HuH-7 (cell line): ENCODE measurements at places on chromosomes 13 and 19.
A peak's percentile ranks its signal among the peaks of the same experiment; 100 is the strongest.

GRCh38 chr19:55178781-55179599 lies 1.1 kb downstream of the SYT5 start:
- DNase-seq = peak; percentile 74

GRCh38 chr13:113846636-113847318 lies 17.1 kb downstream of the GAS6 start:
- DNase-seq = no peak

DNA sequence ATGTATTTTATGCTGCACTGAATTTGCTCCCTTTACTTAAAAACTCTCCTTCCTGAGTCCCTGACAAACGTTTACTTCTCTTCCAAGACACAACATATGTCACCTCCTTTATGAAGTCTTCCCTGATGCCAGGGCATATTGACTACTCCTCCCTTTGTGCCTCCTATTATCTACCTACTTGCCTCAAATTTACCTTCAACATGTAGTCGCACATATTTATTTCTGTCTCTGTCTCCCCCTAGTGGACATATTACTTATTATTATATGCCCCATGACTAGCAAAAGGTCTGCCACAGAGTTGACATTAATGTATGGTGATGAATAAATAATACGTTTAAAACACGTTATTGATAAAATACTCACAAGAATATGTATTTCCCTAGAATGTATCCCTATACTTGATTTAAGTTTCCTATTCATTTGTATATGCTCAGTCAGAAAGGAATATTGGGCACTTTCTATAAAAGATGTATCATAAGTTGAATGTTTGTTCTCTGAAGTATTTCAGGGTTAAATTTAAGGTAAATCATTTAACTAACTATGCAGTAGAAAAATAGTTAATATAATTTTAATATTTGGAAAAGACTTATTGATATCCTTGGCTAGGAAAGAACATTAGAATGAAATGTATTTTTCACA lies 250.3 kb upstream of the ATXN8OS start:
- DNase-seq = no peak

- peak; percentile 67 for DNase-seq
These were observed 2.2 kb upstream of the ZNF665 start for GRCh38 chr19:53195265-53195903.

DNA sequence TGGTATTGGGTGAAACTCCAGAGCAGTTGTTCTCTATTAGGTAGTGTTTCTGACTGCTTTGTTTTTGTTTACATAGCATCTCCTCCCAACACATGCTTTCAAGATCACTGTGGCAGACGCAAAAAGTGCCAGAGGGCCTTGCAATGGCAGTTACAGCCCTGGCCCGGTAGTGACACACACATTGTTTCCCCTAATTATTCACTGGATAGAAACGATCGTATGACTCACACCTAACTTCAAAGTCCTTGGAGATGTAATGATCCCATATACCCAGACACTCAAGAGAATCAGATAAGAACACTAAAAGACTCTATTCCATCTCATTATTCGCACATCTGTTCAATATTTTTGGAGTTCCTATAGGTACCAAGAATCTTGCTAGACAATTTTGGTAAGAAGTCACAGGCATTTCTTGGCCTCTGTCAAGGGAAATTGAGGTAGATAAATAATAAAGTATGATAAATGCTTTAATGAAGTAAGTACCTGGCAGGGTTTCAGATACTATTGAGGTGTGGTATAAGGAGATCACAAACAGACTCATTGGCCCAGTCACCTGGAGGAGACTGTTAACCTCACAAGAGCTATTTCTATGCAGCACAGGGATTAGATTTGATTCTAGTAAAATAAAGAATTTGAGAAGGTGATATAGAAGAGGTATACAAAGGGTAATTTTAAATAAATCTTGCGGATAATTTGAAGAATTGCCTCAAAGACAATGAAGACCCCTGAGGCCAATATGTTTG lies 485.3 kb downstream of the SLITRK6 start:
- no peak for DNase-seq
